ENCODE measurements at places on chromosomes 2 and 18.

GRCh38 chr2:72155151-72155550, 7.5 kb upstream of the CYP26B1 start:
- DNase-seq = no peak

DNA sequence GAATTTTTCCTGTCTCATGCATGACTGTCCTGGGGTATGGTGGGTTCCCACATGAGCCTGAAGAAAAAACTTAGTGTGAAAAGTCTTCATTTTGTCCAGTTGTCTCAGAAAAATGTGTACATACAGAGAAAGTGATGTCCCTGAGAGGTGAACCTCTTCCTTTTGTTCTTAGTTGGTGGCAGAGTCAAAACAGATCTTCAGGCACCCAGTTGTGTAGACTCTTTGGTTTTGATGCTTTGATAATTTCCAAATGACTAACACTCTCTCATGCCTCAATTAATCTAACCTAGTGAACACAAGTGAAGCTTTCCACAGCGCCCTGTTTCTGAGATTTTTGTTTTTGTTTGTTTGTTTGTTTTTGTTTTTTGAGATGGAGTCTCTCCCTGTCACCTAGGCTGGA, 273.5 kb downstream of the PIK3C3 start:
- DNase-seq = no peak

GRCh38 chr2:11356764-11357163, 12.3 kb upstream of the ROCK2 start:
- no peak for DNase-seq

DNA sequence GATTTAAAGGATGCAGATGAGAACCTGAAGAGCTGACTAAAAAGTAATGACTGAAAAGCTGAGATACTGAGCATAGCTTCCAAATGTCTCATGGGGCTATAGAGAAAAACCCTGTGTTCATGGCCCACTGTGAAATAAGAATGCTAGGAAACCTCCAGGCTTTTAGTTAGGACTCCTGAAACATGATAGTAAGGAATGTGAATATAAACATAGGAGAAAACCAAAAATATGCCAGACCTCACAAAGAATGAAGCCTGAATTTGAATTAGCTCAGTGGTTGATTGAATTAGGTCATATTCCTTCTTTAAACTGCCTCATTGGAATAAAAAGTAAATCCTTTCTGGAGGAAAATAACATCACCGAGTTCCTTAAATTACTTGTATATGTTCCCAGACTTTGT, 194.5 kb upstream of the NXPH2 start:
- no peak for DNase-seq

DNA sequence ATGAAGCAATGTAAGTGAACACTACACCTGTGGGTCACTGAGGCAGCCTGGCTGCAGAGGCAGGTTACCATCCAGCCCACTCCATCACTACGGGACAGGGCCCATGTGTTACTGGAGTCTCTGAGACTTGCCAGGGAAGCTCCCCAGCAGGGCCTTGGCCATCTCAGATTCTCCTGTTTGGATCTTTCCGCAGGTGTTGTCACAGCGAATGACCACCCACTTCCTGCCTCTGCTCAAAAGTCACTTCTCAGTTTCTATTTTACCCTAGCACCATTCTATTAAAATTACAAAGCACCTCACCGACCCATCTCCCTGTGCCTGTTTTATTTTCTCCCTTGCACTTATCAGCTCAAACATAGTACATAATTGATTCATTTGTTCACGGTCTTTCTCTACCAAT, 34.5 kb upstream of the L3MBTL4 start:
- no peak for DNase-seq

DNA sequence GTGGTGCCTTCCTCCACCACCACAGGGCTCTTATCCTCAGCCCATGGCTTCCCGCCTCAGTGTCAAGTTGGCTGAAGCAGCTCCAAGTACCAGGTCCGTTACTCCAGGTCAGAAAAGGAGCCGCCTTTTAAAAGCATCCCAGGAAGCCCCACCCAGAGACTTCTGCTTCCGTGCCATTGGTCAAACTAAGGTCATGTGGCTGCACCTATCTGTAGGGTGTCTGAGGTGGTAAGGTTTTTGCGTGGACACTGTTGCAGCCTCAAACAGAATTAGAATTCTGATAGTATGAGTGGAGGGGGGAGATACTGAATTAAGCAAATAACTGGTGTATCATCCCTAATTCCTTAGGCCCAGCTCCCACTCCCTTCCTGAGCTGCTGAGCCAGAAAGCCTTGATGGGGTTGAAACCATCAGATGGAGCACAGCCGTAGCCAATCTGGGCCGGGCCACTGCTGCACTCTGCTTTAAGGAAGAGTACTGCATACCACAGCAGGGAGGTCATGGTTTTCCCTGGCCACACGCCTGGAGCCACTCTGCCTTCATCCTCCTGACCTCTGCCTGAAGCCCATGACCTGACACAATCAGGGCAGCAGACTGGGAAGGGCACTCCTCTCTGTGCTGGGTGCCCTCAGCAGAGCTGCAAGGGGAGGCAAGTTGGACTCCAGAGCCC, 8.4 kb downstream of the TMEM247 start:
- no peak for DNase-seq

GRCh38 chr2:223618172-223619035, 16.2 kb upstream of the SCG2 start:
- no peak for DNase-seq

DNA sequence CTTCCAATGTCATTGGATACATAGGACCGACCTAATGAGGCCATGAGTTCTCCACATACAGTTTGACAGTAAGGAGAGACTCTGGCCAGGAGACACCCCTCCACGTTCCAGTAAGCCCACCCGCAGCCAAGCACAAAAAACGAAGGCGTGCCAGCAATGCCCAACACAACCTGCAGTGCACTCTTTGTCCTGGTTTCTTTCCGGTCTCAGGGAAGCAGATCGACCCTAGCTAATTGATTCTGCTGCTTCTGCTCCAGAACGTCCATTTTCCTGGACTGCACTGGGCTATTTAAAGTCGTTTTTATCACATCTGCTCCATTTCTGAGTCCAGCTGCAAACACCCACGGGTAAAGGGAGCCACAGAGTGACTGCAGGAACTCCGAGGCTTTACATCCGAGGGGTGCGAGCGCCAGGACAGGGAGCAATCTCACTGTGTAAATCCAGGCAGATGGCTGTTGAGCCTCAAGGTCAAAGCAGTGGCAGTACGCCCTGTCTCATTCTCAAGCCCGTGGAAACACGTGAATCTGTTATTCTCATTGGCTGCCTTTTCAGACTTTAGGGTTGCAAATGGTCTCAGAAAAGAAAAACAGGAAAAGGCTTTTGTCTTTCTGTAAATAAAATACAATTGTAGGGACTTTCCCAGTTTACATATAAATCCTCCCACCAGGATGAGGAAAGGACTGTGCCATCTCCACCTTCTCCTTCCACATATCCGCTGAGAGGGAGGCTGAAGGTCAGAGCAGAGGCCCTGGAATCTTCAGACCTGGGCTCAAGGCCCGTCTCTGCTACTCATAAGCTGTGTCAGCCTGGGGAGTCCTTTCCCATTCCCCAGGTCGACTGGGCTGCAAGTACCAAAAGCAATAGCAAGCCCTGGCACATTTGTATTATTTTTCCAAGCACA, 40.7 kb downstream of the TMEM163 start:
- peak; percentile 27 for DNase-seq

GRCh38 chr2:176747506-176747905, 465.1 kb upstream of the HNRNPA3 start:
- no peak for DNase-seq

DNA sequence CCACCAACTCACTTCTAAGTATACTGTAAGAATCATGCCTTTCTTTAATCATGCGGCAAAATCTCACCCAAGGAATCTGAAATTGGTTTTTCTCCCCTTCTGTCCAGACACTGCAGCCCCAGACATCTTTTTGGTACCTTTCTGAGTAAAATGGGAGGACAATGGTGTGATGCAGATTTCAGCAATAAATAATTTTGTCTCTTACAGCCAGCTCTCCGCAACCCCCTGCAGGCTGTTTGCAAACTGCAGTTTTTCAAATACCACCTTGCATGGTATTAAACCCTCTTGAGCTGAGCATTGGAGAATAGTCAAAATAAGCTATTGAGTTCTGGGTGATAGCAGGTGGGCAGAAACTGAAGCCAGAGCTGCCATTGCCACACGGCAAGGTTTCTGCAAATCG, 32.2 kb downstream of the GPR39 start:
- peak; percentile 32 for DNase-seq

GRCh38 chr2:105611333-105611637, 133.4 kb upstream of the NCK2 start:
- DNase-seq = no peak

DNA sequence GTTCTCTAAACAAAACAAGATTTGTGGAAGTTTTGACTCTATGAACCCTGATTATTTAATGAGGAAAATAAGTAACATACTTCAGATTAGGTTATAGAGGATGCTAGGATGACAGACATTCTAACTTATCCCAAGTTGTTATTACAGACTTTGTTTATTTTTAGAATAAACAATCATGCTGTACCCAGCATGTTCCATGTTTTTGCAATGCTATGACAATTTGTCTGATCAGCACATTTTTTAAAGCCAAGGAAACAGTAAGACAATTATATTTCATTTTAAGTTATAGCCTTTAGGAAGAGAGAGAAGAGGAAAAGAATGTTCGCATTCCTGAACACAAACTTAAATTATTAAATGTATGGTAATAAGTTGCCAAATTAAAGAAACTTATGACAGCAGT, 119.8 kb downstream of the KYNU start:
- DNase-seq = no peak

DNA sequence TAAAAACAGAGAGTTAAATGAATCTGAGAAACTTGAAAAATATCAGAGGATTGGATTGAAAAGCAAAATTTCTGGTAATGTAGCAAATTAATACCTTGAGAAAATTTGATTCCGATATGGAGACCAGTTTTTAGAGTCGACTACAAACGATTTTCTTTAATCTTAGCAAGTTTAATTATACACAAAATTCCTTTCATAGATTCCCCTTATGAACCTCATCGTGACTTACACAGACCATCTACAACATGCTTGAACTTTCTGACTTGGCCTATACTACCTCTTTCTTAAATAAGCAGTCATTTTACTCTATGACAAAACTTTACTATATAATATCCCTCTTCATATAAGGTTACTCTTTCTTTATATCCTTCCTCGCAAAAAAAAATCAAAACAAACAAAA, 769.6 kb upstream of the CRIM1 start:
- no peak for DNase-seq

GRCh38 chr2:113056521-113056920, 2.5 kb upstream of the IL36RN start:
- DNase-seq = peak; percentile 91
